ENCODE measurements at places on chromosomes 5 and 9.

GRCh38 chr5:116970318-116970717, 395.7 kb upstream of the SEMA6A start:
- DNase-seq: no peak

DNA sequence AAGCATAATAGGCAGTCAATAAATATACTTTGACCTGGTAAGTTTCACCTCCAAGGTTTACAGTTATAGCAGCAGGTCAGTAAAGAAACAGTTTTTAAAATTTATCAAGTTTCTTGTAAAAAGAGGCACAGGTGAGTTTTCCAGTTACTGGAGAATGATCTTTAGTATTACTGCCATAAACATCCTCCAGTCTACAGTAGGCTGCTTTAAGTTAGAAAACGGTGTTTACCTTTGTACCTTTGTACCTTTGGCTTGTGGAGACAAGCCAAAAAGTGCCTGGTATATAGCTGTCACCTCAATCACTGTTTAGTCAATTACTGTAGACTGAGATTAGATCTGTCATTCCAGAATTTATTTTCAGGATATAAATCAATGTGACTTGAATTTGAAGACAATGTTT, 42.7 kb upstream of the SRFBP1 start:
- DNase-seq: no peak

GRCh38 chr9:126398403-126399058, 71.9 kb downstream of the MVB12B start:
- DNase-seq: no peak

GRCh38 chr5:103014983-103015382, 105.0 kb downstream of the GIN1 start:
- no peak for DNase-seq

DNA sequence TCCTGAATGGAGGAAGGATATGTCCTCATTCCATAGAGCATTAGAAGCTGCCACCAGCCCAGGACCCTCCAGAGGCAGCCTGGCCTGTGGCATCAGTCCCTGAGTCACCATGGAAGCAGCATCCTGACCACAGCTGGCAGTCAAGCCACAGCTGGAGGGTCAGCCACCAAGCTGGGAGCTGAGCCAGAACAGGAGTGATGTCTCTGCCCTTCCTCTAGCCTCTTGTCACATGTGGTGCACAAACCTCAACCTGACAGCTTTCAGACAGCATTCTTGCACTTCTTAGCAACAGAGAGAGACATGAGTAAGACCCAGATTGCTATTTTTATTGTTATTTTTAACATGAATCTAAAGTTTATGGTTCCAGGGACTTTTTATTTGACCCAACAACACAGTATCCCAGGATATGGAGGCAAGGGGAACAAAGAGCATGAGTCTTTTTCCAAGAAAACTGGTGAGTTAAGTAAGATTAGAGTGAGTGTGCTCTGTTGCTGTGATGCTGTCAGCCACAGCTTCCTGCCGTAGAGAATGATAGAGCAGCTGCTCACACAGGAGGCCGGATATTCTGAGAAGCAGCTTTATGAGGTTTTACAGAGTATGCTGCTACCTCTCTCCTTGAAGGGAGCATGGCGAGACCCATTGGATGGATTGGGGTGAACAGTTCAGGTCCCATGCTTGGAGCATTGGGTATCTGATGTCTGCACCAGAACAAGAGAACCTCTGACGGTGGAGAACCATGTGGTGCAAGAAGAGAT, 13.0 kb upstream of the CYFIP2 start:
- DNase-seq: peak; percentile 56

GRCh38 chr9:14423815-14424261, 109.9 kb upstream of the NFIB start:
- DNase-seq: no peak

- DNase-seq: no peak
These were observed 6.5 kb downstream of the TRAF1 start for GRCh38 chr9:120919843-120920805.

All from KG1 (cell line).